ENCODE measurements at places on chromosomes 5 and 9. TPM values are rescaled to one million over a fixed set of nuclear protein-coding genes. Genes with fewer than 3 reads are reported as not detected.

TUSC1 gene
- 3.2 TPM for total RNA-seq

CHSY3 gene
- not detected for total RNA-seq

NELFB gene
- total RNA-seq: 75.6 TPM

DNA sequence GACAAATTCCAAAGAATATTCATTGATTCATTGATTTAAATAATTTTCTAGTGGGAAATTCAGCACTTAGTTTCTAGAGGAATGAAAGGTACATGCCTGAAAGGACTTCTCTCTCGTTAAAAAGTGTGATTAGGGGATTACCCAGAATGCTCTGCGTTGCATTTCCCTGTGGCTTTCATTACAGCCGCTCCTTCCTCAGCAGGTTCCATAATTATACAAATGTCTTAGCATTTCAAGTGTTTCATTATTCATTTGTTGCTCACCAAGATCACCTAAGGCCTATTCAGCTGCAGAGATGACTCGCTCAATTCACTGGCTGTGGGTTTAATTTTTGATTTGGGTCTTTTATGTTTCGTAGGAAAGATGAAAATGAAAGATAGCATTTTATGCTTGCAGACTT, 52.8 kb downstream of the SPATA31C2 start:
- DNase-seq: no peak

GRCh38 chr5:169248996-169249395, 51.9 kb downstream of the SLIT3 start:
- DNase-seq: no peak

DNA sequence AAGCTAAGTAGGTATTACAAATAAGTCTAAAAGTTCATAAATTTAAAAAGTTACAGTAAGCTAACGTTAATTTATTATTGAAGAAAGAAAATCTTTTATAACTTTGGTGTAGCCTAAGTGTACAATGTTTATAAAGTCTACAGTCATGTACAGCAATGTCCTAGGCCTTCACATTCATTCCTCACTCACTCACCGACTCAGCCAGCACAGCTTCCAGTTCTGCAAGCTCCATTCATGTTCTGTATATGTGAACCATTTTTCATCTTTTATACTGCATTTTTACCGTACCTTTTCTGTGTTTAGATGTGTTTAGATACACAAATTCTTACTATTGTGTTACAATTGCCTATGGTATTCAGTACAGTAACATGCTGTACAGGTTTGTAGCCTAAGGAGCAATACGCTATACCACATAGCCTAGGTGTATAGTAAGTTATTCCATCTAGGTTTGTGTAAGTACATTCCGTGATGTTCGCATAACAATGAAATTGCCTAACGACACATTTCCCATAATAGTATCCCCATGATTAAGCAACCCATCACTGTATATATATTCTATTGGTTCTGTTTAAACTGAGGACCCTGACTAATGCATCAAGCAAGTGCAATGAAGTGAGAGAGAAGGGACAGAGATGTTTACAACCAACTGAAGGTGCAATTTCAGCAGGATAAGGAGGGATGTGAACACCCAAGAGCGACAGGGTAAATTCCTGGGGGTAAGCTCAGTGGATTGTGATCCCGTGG, 88.9 kb upstream of the TRIO start:
- DNase-seq: no peak

GRCh38 chr9:132125944-132126679, 35.7 kb upstream of the NTNG2 start:
- no peak for DNase-seq

GRCh38 chr9:131257266-131258025, 18.9 kb downstream of the FAM78A start:
- no peak for DNase-seq

- DNase-seq: no peak
Measured at GRCh38 chr5:65065001-65065511, 296.3 kb downstream of the CWC27 start.

Data from MG63 (cell line).